Mammary epithelial cell (primary cell): ENCODE measurements at places on chromosomes 1 and 21. TPM values are rescaled to one million over a fixed set of nuclear protein-coding genes. Genes with fewer than 3 reads are reported as not detected.

GRCh38 chr1:29511436-29511835 lies 275.1 kb downstream of the PTPRU start:
- no peak for DNase-seq

MYOG gene
- total RNA-seq: not detected

- no peak for DNase-seq
Measured at GRCh38 chr1:44575396-44575795, 98.9 kb downstream of the TMEM53 start.

- DNase-seq: no peak
Measured at GRCh38 chr1:70314706-70315304, 39.7 kb downstream of the ANKRD13C start.

DNA sequence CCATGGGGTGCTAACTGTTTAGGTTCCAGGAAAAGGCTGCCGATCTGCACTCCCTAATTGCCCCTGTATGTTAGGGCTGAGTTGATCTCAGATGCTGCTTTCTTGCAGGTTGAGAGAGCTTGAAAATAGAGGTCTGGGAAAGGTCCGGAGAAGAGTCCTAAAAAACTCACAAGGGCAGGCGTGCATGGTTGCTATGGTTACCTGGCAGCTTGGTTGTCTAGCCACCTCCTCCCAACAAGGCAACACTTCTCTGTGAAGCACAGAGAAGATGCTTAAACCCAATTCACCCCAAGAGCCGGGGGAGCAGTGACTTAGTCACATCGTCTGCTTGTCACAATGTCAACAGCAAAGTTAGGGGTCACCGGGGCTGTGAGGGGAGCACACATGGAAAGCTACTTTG lies 31.0 kb upstream of the LRRC52 start:
- no peak for DNase-seq

DNA sequence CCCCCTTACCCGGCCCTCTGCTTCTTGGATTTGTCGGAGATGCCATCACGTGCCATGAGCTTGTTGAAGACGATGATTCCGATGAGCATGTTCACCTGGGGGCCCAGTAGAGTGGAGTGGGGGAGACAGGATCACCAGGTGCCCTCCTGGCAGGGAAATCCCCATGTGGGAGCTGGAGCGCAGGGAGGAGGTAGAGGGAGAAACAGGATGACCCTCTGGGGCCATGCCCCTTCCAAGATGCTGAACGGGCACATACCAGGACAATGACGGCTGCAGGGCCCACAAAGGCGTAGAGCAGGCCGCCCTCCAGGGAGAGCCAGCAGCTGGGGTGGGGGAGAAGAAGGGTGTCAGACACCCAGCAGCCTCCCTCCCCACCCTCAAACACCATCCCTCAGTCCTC lies 28.6 kb downstream of the ADGRB2 start:
- no peak for DNase-seq

GRCh38 chr1:17572264-17572985 lies 32.9 kb downstream of the ARHGEF10L start:
- DNase-seq: no peak

MEGF6 gene
- total RNA-seq: 0.53 and 0.82 TPM in 2 replicates

DNA sequence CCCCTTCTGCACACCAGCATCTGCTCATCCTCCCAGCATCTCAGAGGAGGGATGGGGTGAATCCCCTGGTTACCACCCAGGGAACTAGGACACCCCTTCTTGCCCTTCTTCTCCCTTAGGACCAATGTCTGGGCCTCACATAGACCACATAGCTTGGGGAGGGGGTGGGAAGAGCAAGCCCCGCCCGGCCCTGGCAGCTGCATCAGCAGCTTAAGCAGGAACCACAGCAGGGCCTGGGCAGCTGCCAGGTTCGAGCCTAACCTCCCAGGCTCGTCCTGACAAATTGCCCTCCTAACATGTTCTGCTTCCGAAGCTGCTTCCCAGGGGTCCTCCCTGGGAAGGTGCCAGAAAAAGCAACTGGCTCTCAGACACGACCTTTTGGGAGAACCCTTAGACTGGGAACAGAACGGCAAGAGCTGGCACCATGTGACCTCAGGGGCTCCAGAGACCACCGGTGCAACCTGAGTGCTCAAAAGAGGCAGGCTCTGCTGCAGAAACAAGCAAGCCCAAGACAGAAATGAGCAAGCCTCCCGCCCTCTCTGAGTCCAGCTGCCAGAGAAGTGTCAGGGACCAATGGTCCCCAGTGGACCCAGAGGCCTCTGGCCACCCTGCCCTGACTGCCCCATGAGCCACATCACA lies 18.4 kb upstream of the CLSTN1 start:
- no peak for DNase-seq
